Inflammatory macrophage (primary cell): ENCODE measurements at places on chromosomes 2 and 18.
A peak's percentile ranks its signal among the peaks of the same experiment; 100 is the strongest.

DNA sequence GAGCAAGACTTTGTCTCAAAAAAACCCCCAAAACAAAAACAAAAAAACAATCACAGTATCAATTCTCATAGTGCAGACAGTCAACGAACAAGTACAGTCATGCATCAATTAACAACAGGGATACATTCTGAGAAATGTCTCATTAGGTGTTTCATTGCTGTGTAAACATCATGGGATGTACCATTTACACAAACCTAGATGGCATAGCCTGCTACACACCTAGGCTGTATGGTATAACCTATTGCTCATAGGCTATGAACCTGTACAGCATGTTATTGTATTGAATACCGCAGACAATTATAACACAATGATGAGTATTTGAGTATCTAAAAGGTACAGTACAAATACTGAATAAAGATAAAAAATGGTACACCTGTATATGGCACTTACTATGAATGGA lies 67.8 kb upstream of the LMAN1 start:
- DNase-seq, result no peak

DNA sequence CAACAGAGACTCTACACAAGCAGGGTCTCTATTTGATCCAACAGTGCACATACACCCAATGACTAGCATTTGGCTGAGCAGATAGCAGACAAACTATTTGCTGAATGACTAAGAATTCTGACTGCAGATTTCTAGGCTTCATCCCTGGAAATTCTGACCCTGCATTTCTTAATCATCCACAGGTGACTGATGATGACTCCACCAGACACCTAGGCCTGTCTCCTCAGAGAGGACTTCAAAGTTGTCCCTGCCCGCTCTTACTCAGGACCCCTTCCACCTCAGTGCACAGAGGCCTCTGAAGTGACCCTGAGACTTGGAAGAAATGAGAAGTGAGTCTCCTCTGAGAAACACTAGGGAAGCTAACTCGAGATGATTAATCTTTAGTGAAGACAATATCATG lies 51.3 kb downstream of the SEPTIN10 start:
- DNase-seq, result no peak

DNA sequence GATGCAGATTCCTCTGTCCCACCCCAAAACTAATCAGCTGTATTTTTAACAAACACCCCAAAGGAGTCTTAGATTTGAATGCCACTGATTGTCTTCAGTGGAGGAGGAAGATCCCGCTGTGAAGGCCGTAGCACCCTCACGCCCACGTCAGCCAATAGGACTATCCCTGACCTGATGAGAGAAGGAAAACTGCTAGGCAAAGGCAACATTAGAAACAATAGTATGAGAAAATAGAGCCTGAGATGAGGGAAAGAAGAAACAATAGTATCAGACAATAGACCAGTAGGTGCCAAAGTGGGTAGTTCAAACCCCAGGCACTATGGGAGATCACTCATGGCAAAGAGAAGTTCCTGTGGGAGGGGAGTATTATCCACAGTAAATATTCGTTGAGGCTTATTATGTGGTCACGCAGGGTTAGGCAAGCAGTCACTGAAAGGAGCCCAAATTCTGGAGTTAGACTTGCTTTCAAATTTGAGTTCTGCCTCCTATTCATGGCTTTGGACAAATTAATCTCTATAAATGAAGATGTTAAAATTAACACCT lies 2.8 kb downstream of the PCBP1 start:
- peak; percentile 64 for DNase-seq

DNA sequence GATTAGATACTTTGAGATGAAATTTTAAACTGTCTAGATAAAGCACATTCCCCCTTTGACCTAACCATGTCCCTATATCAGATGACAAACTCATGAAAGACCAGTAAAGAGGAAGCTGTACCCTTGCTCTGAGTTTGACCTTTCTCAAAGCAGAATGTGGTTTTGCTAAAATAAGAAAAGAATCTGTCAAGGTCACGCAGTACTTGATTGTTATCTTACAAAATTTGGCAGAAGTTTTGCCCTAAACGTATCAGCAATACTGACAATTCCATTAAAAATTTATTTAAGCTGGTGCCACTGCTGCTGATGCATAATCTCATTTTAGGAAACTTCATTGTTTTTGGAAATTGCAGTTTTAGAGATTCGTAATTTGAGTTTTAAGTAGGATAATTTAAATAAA lies 31.2 kb upstream of the GALM start:
- DNase-seq, result peak; percentile 83

DNA sequence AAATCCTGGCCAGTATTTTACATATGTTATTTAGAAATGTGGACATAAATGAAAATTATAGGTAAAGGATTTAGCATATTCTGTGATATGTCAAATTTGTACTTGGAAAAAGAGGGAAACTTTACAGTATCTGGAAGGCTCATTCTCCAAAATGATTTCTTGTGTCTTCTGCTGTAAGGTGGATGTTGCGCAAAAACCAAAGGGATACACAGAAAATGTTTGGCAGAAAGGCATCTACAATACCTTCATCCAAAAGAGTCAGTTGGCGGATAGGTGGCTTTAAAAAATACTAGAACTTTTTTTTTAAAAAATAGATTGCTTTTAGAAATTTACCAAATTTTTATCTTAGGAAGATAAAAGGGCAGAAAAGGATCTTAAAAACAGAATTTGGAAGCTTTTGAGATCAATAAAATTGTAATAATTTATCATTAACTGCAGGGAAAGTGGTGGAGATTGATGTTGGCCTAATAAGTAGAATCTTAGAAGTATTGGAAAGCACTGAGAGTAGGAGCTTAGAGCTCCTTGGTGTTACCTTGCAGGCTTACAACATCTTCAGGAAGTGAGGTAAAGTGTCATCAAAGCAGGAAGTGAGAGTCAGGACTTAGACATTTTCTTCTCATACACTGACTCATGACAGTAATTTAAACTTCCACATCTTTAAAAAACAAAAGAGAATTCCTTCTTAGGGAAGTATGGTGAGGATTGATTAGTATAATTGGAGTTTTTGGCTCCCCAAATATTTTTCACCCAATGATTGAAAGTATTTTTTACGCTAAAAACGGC lies 2.1 kb downstream of the NABP1 start:
- DNase-seq, result peak; percentile 72
